Activated CD8-positive, alpha-beta memory T cell treated with anti-CD3 and anti-CD28 coated beads, Interleukin-2, amount 50 U/mL, for 4 hours (primary cell): ENCODE measurements at places on chromosomes 13 and 19.

- DNase-seq: no peak
Measured at GRCh38 chr19:12843999-12844732, 5.9 kb downstream of the MAST1 start.

DNA sequence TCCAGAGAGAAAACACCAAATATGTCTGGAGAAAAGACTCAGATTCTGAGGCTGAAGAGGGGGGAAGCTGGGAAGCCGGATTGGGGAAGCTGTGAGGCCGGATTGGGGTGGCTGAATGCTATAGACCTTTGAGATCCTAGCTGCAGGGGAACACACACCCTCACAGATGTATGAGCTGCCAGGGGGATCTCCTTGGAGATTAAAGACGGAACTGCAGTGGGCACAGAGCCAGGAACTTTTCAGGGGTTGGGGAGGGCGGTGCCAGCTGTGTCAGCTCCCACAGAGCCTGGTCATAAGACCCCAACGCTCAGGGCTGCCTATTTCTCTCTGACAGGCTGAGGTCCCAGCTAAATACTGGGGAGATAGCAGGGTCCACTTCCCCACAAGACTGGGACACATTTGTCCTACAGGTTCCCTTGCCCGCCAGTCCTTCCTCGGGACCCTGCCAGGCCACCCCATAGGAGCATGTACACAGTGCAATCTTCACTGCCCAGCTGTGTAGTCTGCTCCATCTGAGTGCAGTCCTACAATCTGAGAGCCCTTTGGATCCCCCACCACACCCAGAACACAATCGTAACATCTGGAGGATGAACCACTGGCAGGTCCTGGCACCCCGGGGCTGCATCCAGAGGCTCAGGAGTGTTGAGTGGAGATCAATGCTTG lies 1893.9 kb downstream of the PCDH9 start:
- no peak for DNase-seq

DNA sequence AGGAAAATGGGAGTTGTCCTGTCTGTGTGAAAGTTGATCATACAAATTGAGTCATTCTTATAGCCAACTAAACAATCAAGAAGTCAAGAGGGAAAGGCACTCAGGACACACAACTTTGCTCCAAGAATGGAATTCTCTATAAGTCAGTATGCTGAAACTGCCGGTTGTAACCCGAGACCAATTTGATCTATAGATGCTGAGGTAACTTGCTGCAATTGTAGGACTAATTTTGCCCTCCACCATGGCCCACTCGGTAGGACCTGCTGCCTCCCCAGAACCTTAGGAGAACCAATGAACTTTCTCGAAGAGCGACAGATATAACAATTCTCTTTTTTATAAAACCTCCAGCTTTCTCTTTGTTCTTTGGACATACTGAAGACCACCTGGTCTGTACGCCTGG lies 157.0 kb downstream of the RNF17 start:
- DNase-seq: no peak

- DNase-seq: no peak
Measured at GRCh38 chr19:28406966-28407365, 806.0 kb downstream of the UQCRFS1 start.

DNA sequence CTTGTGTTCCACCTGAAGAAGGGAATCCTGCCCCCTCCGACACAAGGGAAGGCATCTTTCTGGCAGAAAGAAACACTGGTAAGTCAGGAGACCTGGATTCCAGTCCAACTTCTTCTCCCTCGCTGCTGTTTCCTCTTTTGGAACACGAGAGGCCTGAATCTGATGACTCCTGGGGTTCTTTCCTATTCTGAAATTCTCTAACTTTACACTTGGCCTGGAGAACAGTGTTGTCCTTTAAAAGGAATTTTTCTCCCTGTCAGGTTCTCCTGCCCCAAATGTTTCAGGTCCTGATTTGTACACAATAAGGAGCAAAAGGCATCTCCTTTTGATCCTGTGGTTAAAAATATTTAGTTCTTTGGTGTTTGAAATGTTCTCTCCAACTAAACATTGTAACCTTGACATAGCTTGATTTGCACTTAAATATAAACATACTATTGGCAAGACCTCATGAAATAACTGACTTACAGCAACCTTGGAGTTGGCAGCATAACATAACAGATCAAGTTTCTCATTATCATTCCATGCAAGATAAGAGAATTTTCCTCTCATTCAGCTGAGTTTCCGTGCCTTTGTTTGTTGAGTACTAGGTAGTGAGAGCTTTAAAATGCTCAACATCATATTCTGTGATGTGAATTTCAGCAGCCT lies 244.8 kb downstream of the COG6 start:
- no peak for DNase-seq

- DNase-seq: no peak
Measured at GRCh38 chr13:87094646-87095045, 576.5 kb upstream of the SLITRK5 start.

- DNase-seq: peak; percentile 68
Measured at GRCh38 chr19:1513499-1514294, 878 bp upstream of the ADAMTSL5 start.

DNA sequence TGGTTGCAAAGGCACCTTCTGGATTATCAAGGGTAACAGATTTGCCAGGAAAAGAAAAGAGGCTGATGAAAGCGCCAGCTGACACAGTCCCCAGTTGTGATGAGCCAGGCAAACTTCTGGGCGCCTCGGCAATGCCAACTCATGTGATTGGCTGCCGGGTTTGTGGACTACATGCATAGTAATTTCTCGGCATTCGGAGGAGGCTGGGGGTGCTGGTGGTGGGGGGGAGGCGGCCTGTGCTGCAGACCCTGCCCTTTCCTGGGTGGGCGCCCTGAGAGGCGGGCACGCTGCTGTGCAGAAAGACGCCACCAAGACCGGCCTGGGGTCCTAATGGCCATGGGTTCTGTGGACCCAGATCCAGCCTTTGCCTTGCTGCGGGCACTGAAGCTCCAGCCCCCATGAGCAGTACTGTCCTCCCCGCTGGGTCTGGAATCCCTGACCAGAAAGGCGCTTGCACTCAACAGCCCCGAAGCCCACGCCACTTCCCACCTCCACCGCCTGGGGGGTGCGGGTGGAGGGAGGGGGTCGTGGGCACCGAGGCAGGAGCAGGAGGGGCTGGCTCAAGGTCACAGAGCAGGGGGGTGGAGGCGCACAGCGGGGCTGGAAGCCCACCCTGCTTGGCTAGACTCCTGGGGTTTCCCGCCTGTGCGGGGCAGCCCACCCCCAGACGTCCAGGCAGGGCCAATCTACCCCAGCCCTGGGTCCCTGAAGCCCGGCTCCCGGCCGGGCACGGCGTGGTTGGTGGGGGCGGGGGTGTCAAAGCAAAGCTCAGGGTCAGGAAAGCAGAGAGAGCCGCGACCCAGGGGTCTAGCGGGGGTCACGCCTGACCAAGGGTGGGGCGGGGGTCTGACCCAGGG lies 1.0 kb downstream of the DIRAS1 start:
- no peak for DNase-seq

DNA sequence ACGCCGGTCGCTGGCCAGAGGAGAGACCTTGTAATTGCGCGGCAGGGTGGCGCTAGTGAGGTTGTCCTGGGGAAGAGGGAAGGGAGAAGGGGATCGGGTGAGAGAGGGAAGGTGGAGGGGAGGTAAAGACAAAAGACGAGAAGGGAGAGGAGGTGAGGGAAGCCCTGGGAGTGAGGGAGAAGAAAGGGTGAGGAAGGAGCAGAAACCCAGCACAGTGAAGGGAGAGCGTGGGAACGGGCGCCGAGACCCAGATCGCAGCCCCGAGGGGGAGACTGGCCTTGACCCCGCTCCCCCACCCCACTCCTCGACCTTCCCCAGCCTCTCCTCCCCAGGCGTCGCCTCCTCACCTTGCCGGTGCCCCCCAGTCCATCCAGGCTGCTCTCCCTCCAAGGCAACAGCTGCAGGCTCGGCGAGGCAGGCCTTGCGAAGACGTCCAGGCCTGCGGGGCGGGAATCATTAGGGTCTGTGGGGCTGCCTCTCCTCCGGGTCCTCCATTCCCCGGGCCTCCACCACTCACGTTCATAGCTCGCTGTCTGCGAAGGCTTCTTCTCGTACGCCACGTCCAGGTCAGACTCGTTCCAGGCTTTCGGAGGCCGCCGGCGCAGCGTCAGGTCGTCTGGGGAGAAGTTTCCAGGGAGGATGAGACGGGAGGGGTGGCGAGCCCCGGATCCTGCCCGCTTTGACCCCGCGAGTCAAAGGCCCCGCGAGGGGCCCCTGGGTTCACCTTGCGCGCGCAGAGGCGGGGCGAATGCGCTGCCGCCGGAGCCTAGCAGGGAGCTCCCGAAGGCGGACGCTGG lies 8.8 kb downstream of the PPP1R13L start:
- DNase-seq: no peak

DNA sequence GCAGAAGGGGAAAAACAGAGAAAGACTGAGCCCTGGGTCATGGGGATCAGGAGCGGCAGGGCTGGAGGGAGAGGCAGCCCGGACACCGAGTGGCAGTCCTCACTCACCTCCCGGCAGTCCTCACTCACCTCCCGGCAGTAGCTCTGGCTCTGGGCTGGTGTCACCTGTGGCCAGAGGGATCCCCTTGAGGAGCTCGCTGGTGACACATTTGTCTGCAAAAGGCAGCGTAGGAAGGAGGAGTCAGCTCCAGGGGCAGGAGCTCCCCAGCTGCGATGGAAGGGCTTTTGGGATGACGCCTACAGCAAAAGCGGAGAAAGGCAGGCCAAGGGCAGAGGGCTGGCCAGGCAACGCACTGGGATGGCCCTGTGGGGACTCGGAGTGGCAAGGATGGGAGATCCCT lies 739 bp downstream of the EIF3G start:
- no peak for DNase-seq

- DNase-seq: no peak
Measured at GRCh38 chr13:51579676-51580075, 4.6 kb upstream of the WDFY2 start.

DNA sequence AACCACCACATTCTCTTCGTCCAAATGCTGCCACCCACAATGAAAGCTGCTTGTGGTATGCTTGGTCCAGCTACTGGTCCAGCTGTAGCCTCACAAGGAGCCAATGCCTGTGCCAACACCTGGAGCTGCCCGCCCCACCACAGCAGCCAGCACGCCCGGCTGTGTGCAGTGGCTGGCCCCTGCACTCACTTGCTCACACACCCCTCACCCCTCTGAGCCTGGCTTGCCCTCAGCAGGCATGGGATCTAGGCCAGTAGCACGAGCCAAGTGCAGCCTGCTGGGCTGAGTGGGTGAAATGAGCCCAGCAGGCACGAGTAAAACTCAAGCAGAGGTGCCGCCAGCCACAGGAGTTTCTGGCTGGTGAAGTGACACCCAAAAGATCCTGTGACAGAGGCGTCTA lies 2096.4 kb upstream of the PCDH20 start:
- DNase-seq: no peak

DNA sequence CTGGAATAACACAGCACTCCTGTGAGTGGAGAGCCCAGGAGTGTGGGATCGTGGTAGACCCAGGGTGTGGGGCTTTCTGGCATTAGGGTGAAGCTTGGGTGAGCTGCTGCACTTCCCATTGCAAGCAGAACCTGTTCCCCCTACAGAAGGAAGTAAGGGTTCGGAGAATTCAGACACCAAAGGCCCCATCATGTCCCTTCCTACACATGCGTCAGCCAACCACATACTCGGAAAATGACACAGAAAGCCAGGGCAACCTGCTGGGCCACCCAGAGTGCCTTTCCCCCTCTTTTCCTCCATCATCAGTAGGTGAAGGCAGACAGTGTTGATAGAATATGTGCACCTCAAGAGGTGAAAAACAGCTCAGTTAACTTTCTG lies 42.9 kb downstream of the GGACT start:
- no peak for DNase-seq

DNA sequence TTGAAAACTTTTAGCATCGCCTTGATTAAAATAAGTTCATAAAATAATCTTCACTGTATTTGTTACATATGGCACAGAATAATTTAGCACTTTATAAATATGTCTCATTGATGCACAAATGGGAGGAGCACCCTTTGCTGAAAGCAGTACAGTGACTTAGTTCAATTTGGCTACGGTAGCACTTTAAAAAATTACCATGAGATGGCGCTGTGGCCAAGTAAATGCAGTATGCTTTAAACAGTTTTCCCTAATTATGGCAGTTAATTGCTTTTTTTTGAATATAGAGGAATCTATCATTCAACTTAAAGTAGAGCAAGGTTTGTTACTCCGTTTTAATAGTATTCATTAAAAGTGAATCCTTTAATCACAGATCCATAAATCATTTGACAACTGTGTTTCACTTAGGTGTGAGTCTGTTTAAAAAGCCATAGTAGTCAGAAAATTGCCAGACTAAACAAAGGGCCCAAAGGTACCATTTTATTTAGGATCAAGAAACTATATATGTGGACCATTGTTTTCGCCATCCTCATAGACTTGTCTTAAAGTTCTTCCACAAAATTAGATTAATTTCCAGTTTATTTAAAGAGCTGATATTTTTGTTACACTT lies 34.7 kb upstream of the ESD start:
- peak; percentile 18 for DNase-seq

DNA sequence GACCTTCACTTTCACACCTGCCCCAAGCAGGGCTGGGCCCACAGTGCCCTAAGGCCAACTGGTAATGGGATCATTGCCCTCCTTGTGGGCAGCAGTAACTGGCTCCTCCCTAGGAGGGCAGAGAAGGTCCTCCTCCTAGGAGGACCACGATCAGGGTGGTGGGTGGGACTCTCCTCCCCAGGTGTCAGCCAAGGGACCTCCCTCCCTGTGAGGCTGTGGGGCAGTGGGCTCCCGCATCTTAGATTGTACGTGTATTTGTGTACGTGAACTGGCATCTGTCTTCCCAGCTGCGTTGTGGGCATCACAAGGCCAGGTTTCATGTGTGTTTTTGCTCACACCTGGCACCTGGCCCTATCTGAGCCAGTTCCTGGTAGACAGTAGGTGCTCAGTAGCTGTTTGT lies 111.8 kb downstream of the SOX1 start:
- DNase-seq: no peak

GRCh38 chr19:55454787-55455243 lies 6.6 kb downstream of the ISOC2 start:
- DNase-seq: peak; percentile 50

GRCh38 chr13:33123066-33123859 lies 107.0 kb downstream of the KL start:
- no peak for DNase-seq

GRCh38 chr13:105327581-105328126 lies 1207.8 kb downstream of the EFNB2 start:
- DNase-seq: no peak

DNA sequence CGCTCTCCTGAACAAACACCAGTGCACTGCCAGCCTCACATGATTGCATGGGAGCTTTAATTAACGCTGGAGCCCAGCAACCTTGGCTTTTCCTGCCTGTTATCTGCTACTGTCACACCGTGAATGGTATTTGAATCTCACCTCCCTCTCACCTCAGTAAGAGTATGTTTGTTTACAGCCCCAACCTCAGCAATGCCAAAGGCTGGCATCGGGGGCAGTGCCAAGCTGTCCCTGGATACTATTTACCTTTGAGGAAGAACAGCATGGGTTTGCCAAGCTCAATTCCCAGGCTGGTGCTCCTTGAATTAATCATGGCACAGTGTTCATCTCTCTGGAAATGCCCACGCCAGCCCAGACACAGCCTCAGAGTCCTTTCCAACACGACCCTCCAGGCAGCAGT lies 57.2 kb upstream of the SERPINE3 start:
- DNase-seq: no peak
